Stimulated activated CD8-positive, alpha-beta memory T cell treated with anti-CD3 and anti-CD28 coated beads, Interleukin-7, amount 100 ng/mL, for 1 hour (primary cell): ENCODE measurements at places on chromosomes 1 and 21.

- DNase-seq, result no peak
These were observed 5.8 kb downstream of the CELSR2 start for GRCh38 chr1:109255097-109255651.

- DNase-seq, result no peak
These were observed 10.1 kb upstream of the XCL2 start for GRCh38 chr1:168553680-168554553.

DNA sequence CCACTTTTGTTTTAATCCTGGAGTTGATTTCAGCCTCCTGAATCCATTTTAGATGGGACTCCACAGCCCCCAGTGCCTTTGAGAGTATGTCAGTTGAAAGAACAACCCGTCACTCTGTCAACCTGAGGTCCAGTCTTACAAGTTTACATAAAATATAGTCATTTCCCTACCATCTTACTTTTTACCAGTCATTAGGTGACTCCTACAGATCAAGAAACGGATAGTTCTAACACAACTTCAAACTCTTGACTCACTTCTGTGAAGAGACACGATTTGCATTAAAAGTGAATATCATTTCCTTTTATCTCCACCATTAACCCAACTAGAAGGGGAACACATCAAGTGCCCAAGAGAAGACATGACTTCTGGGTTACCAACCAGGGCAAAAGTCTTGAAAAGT is 147.1 kb downstream of the NTPCR start:
- no peak for DNase-seq

DNA sequence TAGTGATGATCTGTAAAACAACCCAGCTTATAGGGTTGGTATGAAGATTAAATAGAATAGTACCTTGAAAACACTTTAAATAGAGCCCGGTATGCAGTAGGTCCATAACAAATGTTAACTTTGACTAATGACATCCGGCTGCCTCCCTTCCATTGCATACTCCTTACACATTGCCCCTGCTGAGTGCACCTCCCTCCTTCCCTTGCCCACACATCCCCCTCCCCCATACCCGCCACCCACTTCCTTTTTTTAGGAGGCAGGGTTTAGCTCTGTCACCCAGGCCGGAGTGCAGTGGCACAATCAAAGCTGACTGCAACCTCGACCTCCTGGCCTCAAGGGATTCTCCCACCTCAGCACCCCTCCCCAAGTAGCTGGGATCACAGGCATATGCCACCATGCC is 24.4 kb upstream of the ZC3H12A start:
- no peak for DNase-seq

DNA sequence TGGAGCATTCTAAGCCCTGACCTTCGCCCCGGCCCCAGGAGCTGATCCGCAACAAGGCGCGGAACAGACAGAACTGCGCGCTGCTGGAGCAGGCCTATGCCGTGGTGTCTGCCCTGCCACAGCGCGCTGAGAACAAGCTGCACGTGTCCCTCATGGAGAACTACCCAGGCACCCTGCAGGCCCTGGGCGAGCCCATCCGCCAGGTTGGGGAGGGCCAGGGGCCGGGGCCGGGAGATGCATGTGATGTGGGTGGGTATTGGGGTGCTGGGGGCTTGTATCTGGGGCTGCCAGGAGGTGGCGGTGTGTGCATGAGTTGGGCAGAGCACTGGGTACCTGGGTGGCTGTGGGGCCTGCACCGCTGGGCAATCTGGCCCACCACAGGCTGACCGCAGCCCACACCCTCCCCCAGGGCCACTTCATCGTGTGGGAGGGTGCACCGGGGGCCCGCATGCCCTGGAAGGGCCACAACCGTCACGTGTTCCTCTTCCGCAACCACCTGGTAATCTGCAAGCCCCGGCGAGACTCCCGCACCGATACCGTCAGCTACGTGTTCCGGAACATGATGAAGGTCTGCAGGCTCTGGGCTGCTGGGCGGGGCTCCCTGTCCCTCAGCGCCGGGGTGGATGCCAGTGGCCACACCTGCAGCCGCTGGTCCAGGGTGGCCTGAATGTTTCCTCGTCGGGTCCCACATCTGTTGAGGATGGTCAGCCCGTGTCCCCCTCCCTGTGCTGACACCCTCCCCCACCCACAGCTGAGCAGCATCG is 65.8 kb downstream of the TRIM11 start:
- no peak for DNase-seq

DNA sequence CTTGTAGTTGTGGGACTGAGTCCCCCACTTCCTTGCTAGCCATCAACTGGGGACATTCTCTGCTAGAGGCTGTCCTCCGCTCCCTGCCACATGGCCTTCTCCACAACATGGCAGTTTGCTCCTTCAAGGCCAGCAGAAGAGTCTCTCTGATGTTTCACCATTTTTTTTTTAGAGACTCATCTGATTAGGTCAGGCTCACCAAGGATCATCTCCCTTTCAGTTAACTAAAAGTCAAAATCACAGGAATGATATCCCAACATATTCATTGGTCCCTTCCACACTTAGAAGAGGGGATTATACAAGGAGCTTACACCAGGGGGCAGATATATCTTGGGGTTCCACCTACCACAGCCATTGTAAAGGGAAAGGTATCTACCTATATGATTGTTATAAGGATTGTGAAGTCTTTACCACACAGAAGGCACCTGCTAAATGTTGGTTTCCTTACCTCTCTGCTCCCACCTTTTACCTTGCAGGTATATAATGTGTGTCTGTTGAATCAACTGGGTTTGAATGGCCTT is 23.3 kb downstream of the RIMKLA start:
- no peak for DNase-seq

GRCh38 chr1:67921725-67922489 is 88.6 kb upstream of the GNG12 start:
- DNase-seq, result no peak

DNA sequence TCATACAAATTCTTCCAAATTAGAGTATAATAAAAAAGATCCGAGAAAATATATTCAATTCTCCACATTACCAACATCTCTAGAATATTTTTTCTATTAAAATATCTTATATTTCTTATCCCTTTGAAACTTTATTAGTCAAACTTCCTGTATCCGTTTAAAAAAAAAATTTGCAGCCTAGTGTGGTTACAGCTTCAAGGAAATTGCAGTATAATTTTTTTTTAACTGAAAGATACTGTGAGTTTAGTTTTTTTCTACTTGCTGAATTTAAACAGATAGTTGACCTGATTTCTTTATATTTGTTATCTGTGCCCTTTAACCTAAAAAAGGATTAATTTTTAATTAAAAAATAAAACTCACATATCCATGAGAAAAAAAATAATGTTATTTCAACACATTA is 1.5 kb downstream of the RGS18 start:
- DNase-seq, result no peak

DNA sequence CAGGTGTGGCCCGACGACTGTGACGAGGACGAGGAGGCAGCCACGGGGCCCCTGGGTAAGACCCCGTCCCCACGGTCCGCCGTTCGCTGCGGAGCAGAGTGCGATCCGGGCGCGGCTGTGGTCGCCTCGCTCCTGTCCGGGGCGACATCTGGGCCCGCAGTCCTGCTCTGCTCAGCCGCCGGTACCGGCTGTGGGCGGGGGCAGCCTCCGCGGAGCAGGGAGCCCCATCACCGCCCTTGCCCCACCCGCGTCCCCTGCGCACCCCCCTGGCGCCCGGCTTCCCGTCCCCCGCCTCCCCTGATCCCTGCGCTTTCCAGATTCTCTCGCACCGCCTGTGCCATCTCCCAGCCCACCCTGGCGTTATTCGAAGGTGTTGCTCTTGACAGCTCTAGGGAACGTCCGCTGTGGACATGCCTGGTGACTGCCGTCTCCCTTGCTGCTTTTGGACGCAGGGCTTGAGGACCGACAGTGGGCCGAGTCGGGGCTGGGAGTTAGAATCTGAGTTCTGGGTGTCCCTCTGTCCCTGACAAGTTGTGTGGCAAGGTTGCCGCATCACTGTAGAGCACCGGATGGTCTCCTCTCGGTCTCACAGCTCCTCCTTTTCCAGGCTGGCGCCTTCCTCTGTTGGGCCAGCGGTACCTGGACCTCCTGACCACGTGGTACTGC is 596 bp downstream of the TOR3A start:
- no peak for DNase-seq

DNA sequence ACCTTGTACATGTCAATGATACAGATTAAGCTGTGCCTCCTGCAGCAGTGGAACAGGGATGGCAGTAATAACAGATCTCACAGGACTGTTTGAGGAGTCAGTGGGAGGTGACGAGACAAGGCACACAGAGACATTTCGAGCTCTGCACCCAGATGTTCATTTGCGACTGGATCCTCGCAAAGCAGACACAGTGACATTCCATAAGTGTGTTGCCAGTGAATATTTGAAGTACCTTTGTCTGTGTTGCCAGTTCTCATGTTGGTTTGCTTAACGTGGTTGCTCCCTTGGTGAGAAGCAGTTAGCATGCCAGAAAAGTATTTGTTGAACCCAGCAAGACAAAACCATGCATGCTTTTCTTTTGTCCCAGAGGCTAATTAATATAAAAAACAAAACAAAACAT is 67.0 kb downstream of the NID1 start:
- no peak for DNase-seq
